ENCODE measurements at places on chromosomes 12 and 14.

DNA sequence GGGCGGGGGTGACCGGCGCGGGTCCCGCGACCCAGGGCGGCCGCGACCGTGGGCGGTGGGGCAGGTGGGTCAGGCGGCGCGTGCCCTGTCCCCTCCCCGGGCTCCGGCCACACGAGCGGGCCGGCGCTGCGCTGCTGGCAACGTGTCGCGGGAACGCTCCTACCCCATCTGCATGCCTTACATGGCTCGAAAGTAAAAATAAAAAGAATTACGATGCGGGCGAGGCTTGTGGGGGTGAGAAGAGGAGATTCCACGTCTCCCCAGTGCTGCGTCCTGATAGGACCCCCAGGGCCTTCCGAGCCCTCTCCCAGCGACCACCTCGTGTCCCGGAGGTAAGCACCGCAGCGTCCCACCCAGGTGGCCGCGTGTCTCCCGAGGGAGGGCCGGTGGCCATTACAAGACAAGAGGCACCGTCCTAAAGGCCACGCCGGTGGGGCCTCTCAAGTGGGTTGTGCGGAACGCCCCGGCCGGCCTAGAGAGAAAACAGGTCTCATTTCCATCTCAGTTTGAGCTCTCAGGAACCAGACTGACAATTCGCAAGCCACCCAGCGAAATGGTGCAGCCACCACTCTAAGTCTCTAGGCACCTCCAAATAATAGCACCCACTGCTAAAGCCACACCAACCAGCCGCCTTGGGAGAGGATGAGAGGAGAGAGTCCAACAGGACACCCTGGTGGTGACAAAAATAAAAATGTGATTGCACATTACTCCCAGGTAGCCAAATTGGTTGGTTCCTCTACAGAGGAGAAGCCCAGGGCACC lies 612 bp upstream of the FOXN3 start:
- DNase-seq = peak; percentile 58

DNA sequence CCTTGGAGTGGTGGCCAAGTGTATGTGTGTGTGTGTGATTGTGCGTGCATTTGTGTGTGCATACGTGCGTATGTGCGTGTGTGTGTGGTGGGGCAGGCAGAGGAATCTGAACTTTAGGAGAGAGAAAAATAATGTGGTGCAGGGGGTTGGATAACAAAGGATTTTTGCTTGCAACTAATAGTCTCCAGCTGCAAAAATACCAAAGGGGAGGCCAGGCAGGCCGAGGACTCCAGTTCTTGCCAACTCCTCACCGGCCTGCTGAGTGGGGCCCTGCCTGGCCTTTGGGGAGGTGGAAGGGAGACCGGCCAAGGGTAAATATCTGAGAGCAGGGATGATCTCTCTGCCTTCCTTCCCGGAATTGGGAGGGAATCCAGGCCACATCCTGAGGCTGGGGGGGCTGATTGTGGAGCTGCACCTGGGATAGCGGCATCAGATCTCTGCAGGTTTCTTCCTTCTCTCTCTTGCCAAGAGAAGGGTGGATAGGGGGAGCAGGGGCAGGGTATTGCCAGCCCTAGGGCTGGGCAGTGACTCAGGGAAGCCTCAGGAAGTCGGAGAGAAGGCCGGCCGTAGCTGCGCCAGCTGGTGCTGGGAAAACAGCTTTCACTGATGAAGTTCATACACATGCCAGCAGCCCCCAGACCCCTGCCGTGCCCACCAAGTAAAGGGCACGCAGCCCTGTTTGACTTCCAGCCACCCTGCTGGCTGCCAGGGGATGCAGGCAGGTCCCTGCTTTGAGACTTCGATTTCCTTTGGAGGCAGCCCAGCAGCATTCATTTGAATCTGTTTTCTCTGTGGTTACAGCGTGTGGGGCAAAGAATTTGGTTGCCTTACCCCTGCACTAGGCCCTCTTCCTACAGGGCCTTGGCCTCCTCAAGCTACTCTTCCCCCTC lies 4.6 kb upstream of the LRP1-AS start:
- no peak for DNase-seq

DNA sequence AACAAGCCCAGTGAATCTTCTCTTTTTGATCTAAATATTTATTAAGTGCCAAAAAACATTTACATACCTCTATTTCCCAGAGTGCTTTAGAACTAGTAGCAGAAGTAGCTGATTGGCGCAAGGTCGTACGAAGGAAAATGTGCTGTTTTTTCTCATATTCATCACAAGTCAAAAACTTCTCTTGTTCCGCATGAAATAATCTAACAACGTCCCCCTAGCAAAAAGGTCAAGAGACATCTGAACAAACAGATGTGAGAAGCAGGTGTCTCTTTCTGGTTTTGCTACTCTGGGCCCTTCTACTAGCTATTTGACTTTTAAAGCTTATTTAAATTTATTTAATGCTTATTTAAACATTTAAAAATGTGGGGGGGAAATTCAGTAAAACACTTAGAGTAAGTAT lies 117.8 kb downstream of the ITPR2 start:
- no peak for DNase-seq

DNA sequence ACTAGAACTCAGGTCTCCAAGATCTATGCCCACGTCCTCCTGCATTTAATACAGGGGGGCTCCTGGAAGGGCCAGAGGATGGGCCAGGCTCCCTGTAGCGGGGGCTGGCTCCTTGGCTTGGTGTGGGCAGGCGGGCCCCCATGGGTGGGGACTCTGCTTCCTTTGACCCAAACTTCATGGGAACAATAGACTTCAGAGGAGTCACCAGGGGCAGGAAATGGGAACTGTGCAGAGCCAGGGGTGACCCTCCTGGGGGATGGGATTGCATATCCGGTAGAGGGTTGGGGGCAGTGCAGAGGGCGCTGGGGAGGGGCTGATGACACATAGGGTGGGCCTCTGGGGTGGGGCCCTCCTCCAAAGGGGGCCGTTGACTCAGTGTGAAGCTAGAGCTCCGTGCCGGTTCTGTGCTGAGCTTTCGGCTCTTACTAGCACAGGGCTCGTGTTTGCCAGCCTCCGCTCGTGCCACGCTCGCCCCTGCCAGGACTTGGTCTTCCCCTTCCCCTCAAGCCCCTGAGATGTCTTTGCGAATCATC lies 4.6 kb downstream of the TEAD4 start:
- DNase-seq = no peak

DNA sequence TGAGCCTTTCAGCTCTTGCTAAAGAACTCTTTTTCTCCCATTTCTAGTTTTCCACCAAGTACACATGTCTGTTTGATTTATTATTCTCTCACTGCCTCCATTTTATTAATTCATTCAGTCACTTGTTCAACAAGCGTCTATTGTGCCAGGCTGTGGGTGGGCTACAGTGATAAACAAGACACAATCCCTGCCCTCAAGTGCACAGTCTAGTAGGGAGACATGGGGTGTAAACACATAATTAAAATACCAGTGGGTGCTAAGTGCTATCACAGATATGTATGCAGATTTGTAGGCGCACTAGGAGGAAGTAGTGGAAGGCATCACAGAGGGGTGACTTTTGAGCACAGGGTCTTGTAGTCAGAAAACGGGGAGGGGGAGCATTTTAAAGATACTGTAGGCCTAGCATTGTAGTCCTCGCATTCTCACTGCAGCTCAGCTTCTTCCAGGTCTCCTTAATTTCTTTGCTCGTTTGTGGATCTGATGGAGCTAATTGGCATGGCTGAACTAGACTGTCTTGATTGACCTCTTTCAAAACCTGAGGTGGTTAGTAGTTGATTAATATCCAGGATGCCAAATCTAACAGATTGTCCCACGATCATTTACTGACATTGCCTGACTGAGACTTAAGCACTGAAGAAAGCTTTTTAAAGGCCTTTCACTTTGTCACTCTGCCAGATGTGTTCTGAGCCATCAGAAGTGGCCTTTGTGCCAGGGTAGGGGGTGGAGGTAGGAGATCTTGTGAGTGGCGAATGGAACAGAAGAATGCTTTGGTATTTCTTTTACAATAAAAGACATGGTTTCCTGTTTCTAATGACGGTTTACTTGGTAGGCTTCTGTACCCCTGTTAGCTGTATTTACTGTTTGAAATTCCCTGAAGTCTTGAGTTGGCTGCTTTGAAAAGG lies 116.9 kb downstream of the DIP2B start:
- DNase-seq = no peak

- no peak for DNase-seq
These were observed 6.3 kb upstream of the CTDSP2 start for GRCh38 chr12:57852620-57853500.

GRCh38 chr14:94907626-94908261 lies 137.8 kb upstream of the GSC start:
- no peak for DNase-seq

- no peak for DNase-seq
These were observed 19.4 kb upstream of the MBIP start for GRCh38 chr14:36339816-36340215.

DNA sequence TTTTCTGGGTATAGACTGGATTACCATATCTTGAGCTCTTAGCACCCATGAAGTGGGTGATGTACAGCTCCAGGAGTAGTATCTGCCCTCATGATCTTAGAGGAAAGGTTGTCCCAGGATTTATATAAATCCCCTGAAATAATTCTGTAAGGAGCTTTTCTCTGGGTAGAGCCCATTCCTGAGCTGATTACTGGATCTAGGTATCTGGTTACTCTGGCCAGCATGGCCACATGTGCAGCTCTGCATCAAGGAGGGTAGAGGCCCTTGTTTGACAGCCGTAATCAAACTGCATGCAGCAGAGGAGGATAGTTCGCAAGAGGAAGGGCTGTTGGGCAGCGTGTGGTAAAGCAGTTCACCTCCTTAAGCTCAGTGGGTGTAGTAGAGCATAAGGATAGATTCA lies 8.5 kb downstream of the COX14 start:
- DNase-seq = no peak

DNA sequence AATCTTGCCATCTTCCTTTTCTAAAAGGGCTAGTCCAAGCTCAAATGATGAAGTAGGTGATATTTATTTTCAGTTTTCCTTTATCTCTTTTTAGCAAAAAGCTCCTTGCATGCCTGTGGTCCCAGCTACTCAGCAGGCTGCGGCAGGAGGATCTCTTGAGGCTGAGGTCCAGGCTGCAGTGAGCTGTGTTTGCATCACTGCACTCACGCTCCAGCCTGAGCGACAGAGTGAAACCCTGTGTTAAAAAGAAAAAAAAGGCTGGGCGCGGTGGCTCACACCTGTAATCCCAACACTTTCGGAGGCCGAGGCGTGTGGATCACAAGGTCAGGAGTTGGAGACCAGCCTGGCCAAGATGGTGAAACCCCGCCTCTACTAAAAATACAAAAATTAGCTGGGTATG lies 5.0 kb downstream of the TMEM116 start:
- DNase-seq = no peak

- DNase-seq = no peak
These were observed 72.3 kb downstream of the ANO2 start for GRCh38 chr12:5872745-5873144.
